C1 segment of cervical spinal cord (tissue), 14 donors: ENCODE measurements at places on chromosomes 3 and 15.

- DNase-seq: no peak
These were observed 15.0 kb upstream of the TRANK1 start for GRCh38 chr3:36959821-36960220.

DNA sequence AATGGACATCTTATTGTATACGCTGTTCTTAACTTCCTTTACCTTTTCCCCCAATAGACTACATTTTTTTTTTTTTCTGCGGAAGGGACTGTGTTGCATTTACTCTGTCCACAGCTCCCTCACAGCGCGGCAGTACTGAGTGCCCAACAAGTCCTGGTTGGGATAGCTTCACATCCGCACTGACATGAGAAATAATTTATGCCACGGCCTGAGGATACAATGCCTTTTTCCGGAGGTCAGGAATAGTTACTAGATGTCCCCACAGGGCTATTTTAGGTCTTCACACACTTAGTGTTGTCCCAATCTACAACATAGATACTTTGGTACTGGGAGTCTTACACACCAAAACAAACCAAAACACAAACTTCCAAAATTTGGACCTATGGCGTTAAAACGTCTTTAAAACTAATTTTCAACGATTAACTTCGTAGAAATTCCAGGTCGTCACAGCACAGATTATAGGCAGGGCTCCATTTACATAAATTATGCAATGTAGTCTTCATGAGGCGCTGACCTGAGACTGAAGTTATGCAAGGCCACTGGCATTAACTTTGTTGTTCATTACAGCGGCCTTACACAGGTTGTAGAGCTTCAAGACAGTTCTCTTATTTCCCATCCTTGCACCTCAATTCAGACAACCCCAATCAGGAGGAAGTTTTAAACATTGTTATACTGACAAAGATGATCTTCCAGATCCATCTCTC lies 989 bp upstream of the PPIB start:
- peak; percentile 51 for DNase-seq

GRCh38 chr3:28042707-28043106 lies 198.7 kb upstream of the CMC1 start:
- no peak for DNase-seq

GRCh38 chr3:127673191-127674100 lies 694 bp downstream of the ABTB1 start:
- no peak for DNase-seq

- no peak for DNase-seq
These were observed 102.8 kb downstream of the PEX5L start for GRCh38 chr3:179933914-179934313.

DNA sequence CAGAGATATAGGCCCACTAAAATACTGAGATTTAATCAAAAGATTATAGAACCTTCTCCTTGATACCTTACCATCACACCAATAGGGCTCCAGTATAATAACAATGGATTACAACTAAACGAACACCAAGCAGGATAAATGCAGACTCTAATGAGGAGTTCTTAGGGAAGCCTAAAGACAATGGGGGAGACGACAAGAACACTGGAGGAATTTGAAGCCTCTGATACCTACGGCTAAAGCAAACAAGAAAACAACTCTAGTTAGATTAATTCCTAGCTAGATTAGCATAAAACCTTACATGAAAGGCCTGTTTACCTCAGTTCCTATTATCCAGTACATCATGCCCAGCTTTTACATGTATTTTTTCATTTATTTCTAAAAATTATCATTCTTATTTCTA lies 35.1 kb downstream of the NGLY1 start:
- DNase-seq: no peak

DNA sequence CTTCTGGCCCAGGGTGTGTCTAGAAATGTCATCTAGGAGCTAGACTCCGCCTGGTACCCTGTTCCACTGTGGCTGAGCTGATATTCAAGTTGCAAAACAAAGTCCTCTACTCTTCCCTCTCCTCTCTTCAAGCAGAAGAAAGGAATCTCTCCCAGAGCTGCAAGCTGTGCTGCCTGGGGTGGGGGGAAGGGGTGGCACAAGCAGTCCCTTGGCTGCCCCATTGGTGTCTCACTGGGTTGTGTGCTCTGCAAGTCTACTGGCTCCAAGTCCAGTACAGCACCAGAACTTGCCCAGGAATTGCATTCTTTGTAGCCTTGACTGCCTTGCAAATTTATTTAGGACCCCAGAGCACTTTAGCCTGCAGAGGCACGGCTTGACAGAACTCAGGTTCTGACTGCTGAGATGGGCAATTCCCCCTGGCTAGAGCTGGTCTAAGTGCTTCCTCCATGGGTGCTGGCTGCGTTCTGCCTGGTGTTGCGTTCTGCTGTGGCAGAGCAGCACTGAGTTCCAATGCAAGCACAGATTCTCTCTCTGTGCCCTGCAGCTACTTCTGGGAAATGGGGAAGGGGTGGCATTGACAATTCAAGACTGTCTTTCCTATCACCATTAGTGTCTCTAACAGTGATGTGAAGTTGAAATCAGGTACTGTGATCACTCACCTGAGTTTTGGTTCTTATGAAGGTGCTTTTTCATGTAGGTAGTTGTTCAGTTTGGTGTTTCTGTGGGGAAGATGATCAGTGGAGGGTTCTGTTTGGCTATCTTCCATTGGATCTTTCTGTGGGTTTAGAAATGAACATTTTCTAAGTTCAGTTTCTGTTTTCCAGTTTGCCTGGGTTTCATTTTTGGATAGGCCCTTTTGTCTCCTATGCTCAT lies 39.5 kb downstream of the OXSR1 start:
- no peak for DNase-seq

DNA sequence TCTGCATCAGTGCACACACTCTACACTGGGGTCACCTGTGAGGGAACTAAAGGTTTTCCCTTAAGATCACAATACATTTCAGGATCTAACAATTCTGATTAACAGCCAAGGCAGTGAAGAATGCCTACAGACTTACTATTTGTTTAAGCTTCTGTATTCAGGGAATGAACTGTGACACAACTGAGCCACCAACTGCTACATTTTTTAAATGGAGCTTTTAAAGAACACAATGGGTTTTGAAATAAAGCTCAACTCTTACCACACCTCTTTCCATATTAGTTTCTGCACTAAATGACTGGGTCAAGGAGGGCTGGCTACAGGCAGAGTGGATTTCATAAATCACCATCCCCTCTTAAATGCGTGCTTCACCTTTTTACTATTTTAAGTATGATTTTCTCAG lies 100.2 kb downstream of the TMCC1 start:
- DNase-seq: no peak

DNA sequence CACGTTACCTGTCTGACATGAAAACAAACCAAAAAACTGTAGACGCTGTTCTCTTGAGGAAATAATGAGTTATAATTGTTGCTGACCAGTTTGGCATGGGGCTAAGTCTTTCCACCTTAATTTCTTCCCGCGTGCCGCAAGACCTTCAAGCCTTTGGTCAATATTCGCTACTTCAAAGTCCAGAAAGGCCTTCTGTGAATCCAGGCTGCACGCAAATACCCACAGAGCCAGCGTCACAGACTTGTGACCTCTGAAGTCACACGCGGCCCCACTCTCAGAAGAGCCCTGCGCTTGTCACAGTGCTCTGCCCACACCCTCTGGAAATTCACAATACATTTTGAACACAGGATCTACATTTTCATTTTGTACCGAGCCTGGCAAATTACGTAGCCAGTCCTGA lies 275.2 kb downstream of the SHQ1 start:
- DNase-seq: no peak

DNA sequence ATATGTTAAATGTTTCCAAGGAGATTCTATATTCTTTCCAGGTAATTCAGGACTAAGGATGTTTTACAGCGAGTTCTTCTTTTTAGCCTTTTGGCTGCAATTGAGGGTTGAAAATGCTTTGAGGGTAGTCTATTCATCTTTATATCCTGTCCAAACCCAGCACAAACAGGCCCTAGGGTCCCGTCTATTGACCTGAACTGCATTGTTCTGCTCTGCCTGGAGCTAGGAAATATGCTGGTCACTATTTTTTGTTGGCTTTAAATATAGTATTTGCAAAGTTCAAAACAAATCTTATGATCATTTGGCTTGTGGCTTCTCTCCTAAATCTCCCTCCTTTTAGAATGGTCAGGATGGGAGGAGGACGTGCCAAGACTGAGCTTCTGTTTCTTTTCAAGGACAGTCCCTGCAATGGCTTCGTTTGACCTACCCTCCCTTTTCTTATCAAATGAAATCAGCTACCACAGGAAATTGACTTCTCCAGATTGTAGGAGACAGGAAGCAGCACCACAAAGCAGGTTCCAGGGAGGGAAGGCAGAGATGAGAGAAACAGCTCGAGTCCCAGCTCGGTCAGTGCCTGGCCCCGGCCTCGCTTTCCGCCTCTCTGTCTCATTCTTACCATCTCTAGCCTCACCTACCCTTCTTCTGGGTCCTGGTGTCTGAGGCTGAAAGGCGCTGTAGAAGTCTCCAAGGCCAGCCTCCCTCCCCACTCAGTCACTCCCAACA lies 27.6 kb upstream of the NRROS start:
- DNase-seq: no peak

DNA sequence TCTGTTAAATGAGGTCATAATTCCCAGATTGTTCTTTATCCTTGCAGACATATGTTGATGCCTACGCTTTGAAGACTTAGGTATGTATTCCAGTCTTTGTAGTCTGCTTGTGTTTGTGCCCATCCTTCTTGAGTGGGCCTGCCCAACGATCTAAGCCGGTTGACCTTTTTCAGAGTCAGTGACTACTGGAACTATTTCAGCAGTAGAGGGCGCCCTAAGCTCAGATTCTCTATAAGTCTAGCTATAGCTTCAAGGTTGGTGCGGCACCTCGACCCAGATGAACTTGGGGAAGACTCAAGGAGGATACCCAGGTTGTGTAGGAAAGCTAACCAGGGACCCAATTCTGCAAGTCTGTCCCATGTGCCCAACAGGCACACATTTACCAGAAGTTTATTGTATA lies 228.8 kb upstream of the PPP2R3A start:
- DNase-seq: no peak

- no peak for DNase-seq
These were observed 384 bp downstream of the KNL1 start for GRCh38 chr15:40594429-40594836.

DNA sequence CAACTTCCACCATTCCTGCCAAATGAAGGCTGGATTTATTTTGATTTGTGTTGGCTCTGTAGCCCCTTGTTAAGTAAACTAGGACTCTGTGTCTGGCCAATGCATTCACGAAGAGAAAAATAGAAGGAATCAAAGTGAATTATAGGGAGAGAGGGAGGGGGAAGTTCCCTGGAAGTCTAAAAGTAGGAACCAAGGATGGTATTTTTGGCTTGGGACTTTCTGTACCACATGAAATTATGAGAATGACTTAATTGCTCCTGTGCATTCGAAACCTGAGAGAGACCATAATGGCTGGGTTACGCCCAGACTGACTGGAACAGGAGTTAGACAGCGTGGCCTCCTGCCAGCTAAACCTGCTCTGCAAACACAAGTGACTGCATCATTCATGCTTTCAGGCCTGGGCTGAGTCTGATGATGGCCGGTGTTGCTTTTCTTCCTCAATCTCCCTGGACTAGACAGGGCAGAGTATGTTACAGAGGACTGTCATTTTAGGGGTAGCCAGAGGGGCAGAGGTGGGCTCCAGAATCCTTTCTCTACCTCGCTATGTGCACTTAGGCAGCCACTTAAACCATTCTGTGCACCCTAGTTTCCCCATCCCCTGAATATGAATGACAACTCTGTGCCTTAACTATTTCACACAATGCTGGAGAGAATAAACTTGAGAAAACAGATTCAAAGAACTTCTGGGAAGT lies 58.9 kb downstream of the MYO1E start:
- DNase-seq: peak; percentile 23

- no peak for DNase-seq
These were observed 151.7 kb downstream of the ATG7 start for GRCh38 chr3:11423868-11424267.

DNA sequence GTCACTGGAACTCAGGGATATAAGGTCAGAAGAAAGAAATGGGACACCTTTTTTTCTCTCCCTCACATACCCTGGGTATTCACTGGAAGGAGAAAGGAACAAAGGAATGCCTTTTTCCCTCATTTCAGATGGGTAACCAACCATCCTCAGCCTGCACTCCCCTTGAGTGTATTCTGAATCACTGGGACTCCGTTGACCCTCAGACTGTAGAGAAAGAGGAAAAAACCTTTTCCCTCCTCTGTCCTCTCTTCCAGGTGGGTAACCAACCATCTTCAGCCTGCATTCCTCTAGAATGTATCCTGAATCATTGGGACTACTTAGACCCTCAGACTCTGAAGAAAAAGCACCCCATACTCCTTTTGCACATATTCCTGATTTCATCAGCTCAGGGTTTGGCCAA lies 11.4 kb downstream of the PRR20G start:
- no peak for DNase-seq

DNA sequence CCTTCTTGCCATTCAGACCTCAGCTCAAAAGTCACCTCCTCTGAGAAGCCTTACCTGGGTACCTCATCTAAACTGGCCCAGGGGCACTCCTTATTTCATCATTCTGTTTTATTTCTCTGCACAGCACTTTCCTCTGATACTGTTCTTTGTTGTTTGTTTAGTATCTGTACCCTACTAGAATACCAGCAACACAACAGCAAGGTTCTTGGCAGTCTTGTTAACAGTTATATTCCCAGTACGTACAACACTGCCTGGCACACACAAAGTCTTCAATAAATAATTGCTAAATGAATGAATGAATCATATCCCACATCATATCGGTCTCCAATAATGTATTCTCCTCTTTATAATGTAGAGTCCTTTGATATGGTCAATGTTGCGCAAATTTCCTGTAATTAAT lies 188.1 kb downstream of the FOXP1 start:
- DNase-seq: no peak

GRCh38 chr3:195214381-195214780 lies 56.6 kb downstream of the XXYLT1 start:
- DNase-seq: no peak

GRCh38 chr3:128324911-128325592 lies 141.6 kb downstream of the DNAJB8 start:
- DNase-seq: no peak

GRCh38 chr3:99920481-99921376 lies 103.1 kb downstream of the CMSS1 start:
- DNase-seq: no peak

DNA sequence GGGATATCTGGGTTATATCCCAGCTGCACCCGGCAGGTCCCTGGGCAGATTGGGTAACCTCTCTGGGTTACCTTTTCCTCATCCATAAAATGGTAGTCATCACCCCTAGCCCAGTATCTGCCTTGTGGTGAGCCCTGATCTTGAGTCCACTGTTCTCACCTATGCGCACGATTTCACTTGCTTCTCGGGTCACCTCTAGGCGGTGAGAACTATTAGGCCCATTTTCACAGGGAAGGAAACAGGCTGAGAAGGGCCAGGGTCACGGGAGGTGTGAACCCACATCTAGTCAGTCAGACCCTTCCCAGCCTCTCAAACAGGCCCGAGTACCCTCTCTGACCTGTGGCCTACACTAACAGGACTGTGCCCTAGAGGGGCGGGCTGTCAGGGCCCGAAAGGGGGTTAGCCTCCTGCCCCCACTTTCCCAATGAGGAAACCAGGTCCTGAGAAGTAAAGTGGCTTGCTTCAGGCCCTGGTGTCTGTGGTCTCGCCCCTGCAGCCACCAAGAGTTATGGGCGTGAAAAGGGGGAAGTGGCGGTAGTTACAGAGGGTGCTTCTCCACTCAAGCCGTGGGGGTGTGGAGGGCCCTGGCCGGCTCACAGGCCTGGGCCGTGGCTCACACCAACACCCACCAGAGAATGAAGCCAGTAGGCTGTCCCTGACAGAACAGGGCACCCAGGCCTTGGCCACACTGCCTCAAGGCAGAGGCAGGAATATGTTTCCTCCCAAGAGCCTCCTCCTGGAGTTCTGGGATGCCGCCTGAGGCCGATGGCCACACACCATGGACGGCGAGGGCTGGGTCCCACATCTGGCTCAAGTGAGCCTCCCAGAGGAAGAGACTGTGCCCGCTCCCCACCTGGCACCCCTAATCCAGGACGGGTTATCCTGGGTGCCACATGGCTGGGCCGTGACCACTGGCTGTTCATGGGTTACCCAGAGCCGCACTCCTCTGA lies 19.5 kb downstream of the PSTPIP1 start:
- no peak for DNase-seq
